ENCODE measurements at places on chromosomes 16 and 17.

DNA sequence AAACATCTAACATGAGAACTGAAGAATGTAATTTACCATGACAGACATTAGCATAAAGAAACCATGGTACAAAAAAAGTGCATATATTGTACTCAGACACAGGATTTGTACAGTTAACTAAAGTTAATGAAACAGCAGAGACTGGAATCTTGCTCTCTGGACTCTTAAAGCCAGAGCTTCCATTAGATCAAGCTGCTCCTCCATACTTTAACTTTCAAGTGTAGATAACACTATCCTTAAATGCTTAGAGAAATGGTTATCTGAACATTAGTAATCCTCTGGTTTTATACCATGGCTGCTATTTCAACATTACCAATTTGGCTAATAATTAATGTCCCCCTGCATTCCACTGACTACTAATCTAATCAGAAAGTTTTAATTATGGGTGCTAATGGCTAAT, 3.1 kb downstream of the NUDT21 start:
- no peak for DNase-seq

DNA sequence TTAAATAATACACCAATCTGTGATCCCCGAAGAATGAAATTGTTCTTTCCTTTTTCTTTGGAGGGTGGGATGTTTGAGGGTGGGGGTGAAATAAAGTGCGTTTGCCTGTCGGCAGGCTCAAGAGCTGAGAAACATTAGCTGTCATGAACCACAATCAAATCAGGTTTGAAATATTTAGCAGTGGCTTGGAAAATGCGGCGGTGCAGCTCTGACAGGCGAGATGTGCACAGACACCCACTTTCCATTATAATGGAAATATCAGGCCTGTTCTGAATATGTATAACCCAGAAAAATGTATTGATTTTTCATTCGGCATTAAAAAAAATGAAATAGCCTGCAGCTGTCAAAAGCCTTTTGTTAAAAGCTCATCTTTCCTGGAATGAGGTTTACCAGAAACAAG, 212.8 kb downstream of the ZFHX3 start:
- no peak for DNase-seq

- DNase-seq, result no peak
Observed at GRCh38 chr16:72812672-72813071, 235.3 kb downstream of the ZFHX3 start.

- DNase-seq, result no peak
Observed at GRCh38 chr16:22198547-22199293, 7.4 kb upstream of the EEF2K start.

DNA sequence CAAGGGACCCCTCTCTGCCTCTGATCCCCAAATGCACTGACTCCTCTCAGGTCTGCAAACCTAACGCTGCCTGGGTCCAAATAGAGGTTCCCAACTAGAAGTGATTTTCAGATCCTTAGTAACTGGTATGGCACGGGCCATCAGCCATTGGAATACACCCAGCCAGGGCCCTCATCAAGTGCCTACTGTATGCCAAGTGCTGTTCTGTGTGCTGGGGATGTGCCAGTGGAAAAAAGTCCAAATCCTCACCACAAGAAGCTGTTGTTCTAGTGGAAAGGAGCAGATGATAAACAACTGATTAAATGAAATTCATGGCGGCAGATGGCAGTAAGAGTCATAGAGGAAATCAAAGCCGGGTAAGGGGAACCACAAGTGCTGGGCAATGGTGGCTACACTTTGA, 57.2 kb upstream of the MED9 start:
- no peak for DNase-seq

DNA sequence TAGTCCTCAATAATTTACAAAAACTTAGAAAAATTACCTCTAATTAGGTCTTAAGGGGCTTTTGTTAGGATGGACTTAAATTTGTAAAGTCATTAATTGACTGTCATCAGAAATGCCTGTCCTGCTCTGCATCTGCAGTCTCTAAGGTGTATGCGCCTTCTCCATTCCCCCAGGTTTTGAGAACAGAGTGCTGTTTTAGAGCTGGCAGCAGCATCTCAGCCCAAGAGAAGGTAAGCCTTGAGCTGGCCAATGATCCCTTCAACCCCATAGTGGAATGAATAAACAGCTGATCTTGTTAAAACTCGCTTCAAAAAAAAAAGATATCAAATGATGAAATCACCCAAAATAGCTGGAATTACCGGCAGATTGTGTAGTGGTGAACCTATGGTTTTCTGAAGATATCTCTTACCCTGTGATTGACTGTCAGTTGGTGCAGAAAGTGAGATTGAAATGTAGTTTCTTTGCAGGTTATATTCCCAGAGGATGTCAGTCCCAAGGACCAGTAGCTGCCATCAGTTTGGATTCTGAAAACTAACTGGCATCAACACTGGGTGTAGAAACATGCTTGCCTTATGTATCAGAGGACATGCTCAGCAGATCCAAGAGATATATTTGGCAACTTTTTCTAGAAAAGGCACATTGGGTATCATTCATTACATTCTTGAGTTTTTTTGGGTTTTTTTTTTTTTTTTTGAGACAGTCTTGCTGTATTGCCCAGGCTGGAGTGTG, 25.7 kb downstream of the TRPV2 start:
- no peak for DNase-seq

GRCh38 chr16:9415545-9415944, 324.1 kb downstream of the HAPSTR1 start:
- no peak for DNase-seq

DNA sequence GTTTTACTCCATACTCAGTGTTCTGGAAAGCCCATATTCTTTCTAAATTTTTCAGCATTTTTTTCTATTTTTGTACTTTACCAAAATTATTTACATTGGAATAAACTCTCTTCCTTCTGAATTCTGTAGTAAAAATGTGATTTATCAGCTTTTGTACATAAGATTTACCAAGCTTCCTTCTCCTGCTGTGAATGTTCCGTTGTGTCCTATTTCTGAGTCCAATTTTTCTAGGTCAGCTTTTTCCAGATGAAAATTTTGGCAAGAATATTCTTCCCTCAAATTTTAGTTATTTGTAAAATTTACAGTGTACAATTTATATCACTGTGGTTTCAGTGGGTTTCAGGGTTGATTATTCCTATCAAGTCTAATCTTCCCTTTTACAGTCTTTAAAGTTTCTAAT, 27.5 kb downstream of the ASPA start:
- no peak for DNase-seq

- DNase-seq, result no peak
Observed at GRCh38 chr17:50198026-50198669, 3.3 kb downstream of the COL1A1 start.

GRCh38 chr16:79659344-79659743, 58.8 kb upstream of the MAF start:
- no peak for DNase-seq

GRCh38 chr17:79607940-79608623, 2.8 kb downstream of the RBFOX3 start:
- DNase-seq, result no peak

- no peak for DNase-seq
Observed at GRCh38 chr16:46753015-46753414, 4.9 kb upstream of the MYLK3 start.

GRCh38 chr17:15109608-15110007, 155.5 kb downstream of the PMP22 start:
- DNase-seq, result no peak

DNA sequence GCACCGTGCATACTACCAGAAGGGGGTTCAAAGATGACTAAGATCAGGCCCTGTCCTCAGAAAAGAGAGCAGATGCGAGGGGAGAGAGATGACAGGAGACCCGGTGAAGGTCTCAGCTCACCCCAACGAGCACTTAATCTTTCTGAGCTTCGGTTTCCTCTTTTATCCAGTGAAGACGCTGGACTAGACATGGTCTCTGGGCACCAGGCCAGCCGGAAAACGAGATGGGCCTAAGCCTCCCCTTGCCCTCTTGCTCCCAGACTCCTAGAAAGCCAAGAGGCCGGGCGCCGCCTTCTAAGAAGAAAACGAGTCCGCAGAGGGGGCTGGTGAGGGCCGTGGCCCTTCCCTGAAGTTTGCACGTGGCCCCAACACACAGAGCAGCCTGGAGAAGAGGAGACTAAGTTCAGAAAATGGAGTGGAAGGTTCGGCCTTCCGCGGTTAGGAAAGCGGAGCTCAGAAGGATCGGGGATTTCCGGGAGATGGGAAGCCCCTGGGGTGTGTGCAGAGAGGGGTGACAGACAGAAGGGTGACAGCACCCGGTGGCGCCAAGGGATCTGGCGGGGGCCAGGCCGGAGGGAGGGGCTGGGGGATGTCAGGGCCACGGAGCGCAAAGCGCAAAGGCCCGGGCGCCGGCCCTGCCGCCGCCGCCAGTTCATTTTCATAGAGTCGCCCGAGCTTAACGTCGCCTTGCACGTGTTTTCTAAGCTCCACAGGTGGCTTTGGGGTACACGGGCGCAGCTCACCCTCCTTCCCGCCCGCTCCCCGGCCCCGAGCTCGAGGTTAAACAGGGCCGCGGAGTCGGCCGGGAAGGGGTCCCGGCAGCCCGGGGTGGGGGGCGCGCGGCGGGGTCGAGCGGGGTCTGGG, 42.1 kb upstream of the BHLHA9 start:
- no peak for DNase-seq

GRCh38 chr16:4330277-4330874, 14.5 kb downstream of the GLIS2 start:
- peak; percentile 44 for DNase-seq

DNA sequence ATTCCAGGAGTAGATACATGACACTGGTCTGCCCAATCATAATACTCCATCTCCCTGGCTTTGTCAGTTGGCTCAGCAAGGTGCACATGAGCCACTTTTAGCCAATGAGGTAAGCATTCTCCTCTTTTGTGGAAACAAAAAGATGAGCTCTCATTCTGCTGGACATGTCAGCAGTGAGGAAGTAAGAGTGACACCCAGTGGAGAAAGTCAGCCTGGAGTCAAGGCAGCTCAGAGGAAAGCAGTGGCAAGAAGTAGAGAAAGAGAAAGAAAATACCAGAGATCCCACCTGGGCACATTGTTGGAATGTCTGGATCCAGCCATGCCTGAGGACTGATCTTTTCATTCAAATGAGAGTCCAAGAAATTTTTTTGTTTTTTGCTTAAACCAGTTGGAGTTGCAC, 496.9 kb upstream of the C16orf82 start:
- no peak for DNase-seq

DNA sequence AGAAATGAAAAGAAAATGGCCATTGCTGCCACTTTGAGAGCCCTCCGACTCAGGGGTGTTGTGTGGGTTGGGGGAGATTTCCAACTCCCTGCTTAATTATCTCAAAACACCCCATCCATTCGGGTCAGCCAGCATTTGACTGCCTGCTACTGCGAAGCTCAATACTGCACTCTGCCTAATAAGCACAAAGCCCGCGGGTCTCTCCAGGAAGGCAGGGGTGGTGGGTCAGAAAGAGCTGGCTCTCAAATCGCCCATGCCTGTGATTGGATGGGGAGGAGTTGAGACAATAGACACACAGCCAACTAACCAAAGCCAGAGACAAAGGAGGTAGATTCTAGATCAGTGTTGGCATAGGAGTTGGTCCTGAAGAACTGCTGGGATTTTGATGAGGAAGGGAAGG, 2.3 kb upstream of the XAF1 start:
- no peak for DNase-seq

DNA sequence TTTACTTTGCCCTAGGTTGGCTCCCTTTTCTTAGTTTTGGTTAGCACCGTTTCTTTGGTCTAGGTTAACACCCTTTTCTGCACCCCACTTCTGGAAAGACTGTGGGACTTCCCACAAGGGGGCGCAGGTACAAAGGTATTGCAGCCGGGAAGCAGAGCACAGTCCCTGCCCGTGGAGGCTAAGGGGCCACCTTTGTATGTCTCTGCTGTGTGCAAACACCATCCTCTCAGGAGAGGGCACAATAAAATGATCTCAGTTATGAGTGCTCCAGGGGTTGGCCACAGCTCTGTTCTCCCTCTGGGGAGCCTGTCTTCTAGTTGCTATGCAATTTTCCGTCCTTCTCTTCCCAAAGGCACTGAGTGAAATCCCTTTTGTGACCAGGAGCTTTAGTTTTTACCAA, 28.4 kb upstream of the TMC5 start:
- DNase-seq, result no peak

GRCh38 chr16:57614536-57614935, 13.9 kb upstream of the ADGRG1 start:
- no peak for DNase-seq

- DNase-seq, result no peak
Observed at GRCh38 chr17:82408288-82408937, 9.7 kb upstream of the HEXD start.

GRCh38 chr16:8853611-8854010, 15.2 kb downstream of the CARHSP1 start:
- no peak for DNase-seq

DNA sequence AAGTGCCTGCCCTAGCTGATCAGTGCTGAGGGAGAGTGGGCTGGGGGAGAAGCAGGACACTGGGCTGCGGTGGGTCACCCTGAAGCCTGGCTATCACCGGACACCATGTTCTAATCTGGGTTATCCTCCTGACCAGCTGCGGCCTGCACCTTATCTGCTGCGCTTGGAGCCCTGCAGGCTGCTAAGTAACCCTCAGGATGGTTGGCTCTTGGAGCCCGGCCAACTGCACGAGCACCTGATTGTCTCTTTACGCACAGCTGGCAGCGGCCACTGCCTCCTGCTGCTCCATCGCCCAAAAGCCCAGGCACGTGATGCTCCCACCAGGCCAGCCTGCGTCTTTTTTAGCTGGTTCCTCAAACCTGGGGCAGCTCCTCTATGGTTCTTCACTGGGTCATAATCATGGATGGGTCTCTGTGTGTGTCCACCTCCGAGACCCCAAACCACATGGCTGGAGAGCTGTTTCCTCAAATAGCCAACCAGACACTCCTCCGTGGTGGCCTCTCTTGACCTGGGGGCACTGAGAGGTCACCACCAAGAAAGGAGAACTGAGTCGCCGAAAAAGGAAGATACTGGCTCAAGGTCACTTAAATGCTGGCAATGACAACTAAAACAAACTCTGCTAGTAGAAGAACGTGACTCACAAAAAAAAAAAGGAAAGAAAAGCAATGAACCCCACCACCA, 21.7 kb downstream of the SPHK1 start:
- no peak for DNase-seq

GRCh38 chr17:3794557-3795389, 6.2 kb downstream of the ITGAE start:
- DNase-seq, result peak; percentile 43

DNA sequence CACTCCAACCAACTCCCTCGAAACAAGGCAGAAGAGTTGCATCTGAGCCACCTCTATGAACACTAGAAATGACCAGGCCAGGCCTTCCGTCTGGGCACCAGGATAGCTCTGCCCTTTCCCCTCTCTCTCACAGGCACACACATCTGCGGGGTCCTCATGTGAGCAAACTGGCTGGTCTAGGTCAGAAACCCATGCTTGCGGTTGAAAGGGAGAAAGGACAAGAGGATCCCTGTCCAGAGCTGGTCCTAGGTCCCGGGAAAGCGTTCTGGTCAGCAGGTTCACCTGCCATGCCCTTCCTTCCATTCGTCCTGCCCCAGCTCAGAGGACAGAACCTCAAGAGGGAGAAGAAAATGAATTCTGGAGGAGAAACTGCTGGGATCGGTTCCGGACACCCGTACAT, 2.7 kb downstream of the MNT start:
- DNase-seq, result no peak

- DNase-seq, result no peak
Observed at GRCh38 chr17:71885662-71886061, 235.2 kb upstream of the SOX9 start.

GRCh38 chr17:31587462-31587861, 196.0 kb downstream of the RAB11FIP4 start:
- DNase-seq, result no peak

Data from activated CD8-positive, alpha-beta memory T cell treated with anti-CD3 and anti-CD28 coated beads for 4 hours (primary cell).